ENCODE measurements at places on chromosomes 12 and 14. TPM values are rescaled to one million over a fixed set of nuclear protein-coding genes. Genes with fewer than 3 reads are reported as not detected.

GRCh38 chr12:3041558-3042164 lies 35.5 kb upstream of the TSPAN9 start:
- DNase-seq, result peak; percentile 69

PPFIA2 gene
- not detected for total RNA-seq

SERPINA10 gene
- total RNA-seq, result not detected

GRCh38 chr12:66115071-66115600 lies 15.4 kb downstream of the LLPH start:
- no peak for DNase-seq

Data from mammary epithelial cell (primary cell).